Neural progenitor cell (in vitro differentiated cells): ENCODE measurements at places on chromosomes 3 and 15. TPM values are rescaled to one million over a fixed set of nuclear protein-coding genes. Genes with fewer than 3 reads are reported as not detected.
A peak's percentile ranks its signal among the peaks of the same experiment; 100 is the strongest.

GRCh38 chr15:66105286-66106265 is 148.0 kb downstream of the MEGF11 start:
- peak; percentile 87 for DNase-seq

DNA sequence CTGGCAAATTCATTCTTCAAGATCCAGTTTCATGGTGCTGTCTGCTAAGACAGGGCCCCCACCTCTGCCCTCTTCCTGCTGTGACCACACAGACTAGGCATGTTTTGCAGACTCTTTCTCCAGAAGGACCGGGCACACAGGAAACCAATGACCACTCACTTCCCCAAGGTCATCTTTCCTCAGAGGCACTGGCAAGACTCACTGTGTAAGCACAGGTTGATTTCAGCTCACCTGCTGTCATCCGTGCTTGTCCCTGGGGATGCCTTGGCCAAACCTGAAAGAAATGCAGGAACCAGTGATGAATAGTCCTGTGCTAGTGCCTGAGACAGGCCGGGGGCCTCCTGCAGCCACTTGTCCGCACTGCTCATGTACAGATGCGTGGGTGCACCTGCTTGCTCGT is 33.5 kb downstream of the ALS2CL start:
- DNase-seq = no peak

GRCh38 chr3:45597581-45597980 is 3.0 kb downstream of the LIMD1 start:
- DNase-seq = no peak

- no peak for DNase-seq
These were observed 330.3 kb upstream of the CFAP20DC start for GRCh38 chr3:59380146-59380545.

GRCh38 chr3:190017521-190018288 is 103.0 kb downstream of the P3H2 start:
- peak; percentile 36 for DNase-seq

DNA sequence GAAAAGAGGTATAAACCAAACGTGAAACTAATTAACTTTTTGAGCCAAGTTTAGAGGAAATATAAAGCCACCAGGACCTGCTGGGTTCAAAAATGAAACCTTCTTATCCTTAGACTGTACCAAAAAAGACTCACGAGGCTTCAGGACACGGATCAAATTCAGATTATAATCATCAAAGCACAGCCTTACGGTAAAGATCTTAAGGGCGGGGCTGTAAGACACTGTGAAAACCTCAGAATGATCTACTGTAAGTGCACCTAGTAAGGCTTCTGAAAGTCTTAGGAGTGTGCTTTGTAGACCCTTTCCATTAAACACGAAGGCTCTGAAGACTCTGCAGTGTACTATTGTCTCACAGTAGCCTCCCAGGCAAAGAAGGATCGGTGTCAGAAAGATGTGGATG is 26.8 kb downstream of the TARS3 start:
- DNase-seq = no peak

GRCh38 chr3:136161516-136161915 is 34.6 kb downstream of the MSL2 start:
- DNase-seq = no peak

- DNase-seq = no peak
These were observed 98.7 kb downstream of the TBC1D5 start for GRCh38 chr3:17643691-17644090.

GRCh38 chr15:64774037-64774628 is 1.3 kb downstream of the RBPMS2 start:
- no peak for DNase-seq

DNA sequence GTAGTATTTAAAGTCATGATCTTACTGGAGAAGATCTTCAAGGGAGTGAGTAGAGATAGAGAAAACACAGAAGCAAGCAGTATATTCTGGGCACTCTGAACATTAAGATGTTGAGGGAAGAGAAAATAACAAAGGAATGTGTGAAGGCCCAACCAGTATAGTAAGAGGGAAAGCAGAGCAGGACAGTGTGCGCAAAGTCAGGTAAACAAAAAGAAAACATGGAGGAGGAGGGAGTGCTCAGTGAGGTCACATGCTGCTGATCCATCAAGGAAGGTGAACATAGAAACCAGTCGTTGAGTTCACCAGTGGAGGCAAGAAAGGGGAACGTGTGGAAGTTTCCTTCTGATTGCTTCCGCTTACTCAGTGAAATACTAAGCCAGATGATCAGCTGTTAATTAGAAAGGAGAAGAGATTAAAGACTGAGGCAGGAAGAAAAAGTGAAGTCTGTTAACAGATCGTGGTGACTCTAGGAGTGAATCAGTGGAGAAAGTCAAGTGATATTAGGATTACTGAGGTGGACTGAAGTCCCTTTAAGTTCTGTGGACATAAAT is 47.2 kb downstream of the OPA1 start:
- DNase-seq = no peak

- no peak for DNase-seq
These were observed 6.7 kb upstream of the DENND6A start for GRCh38 chr3:57699591-57699990.

GRCh38 chr3:151329363-151329762 is at the start of gene P2RY13:
Gene P2RY13 (minus strand): TSS chr3:151329549. CDS start chr3:151329528, 21 bp downstream.
- no peak for DNase-seq

DNA sequence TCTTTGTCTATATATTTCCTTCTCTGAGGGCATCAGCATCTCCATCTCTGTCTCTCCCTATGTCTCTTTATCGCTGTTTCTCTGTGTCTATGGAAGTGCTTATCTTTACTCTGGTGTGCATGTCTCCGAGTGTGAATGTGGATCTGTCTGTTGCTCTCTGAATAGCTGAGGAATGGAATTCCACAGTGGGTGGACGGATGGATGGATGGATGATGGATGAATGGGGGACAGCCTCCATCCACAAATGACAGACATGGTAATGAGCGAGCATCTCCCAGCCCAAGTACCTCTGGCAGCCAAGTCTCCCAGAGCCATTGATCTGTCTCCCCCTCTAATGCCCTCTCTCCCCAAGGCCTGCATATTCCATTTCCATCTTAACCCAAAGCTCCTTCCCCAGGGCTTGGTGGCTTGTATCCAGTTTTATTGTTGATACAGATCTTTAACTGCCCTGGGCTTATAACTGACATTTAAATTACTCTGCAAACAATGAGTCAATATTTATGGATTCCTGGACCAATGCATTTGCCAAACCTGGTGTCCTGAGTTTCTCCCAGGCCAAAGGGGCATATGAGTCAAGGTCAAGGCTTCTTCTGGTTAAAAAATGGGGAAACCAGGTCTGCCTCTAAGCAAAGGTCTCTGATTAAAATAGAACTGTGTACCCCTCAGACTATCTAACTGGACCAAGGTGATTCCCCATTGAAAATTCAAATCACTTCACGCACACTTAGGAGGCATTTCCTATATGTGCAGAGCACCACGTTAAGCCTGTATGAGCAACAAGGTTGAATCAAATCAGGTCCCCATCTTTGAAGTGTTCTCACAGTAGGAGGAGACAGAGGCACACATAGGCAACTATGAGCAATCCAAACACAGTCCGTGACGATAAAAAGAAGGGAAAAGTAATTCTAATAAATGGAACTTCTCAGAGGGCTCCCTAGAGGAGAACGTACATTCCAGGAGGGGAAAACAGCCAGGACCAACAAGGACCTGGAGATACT is 109.9 kb downstream of the TLE3 start:
- no peak for DNase-seq

DNA sequence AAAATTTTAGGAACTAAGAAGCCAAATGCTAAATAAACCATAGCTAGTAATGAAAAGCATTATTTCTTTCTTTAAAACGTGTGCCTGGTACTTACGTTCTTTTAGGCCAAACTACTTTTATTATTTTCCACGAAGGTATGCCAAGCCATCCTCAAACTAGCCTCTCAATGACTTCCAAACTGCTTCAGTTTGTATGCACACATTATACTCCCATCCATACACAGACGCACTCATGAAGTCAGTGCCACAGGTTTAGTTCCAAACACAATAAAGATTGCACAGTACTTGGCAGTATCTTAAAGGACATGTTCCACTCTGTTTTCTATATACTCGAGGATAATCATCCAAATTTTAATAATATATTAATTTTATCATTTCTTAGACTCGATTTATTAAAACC is 609.2 kb upstream of the ZNF385D start:
- no peak for DNase-seq

GRCh38 chr3:44069276-44069675 is 172.4 kb upstream of the TOPAZ1 start:
- DNase-seq = no peak

Gene DOCK3
- total RNA-seq = 10.7 and 11.1 TPM in 2 replicates

Gene APOD
- not detected in 2 replicates for total RNA-seq

Gene ILDR1
- total RNA-seq = 0.07 and 0.22 TPM in 2 replicates

Gene BCL2A1
- total RNA-seq = not detected in 2 replicates

Gene MAGEF1
- total RNA-seq = 73.9 and 88.1 TPM in 2 replicates

Gene PPM1L
- 16.5 and 25.2 TPM in 2 replicates for total RNA-seq

Gene CKMT1B
- total RNA-seq = 4.4 and 4.6 TPM in 2 replicates

Gene NDUFB5
- 104 and 193 TPM in 2 replicates for total RNA-seq

Gene PIERCE2
- 3.9 and 14.2 TPM in 2 replicates for total RNA-seq
